Ovary (tissue), 10 donors: ENCODE measurements at places on chromosomes 11 and 22.

- DNase-seq, result no peak
Observed at GRCh38 chr11:113241636-113242054, 72.7 kb upstream of the TTC12 start.

DNA sequence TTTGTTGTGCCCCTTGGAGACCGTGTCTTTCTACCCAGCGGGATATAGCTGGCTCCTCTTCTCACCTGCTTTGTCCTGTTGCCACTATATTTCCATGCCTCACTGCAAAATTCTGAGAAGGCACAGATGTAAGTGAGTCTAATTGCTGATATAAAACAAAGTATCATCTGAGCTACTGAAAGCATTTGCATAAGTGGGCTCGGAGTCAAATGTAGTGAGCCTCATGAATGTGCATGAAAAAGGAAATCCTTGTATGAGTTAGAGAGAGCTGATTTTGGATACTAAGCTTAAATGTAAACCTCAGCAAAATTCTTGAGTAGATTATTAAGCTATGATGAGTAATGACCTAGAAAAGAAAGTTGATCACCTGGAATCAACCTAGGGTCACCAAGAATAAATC lies 13.9 kb downstream of the OVCH2 start:
- no peak for DNase-seq

- no peak for DNase-seq
Observed at GRCh38 chr11:128520206-128520887, 67.0 kb downstream of the ETS1 start.

GRCh38 chr11:16772141-16772512 lies 33.7 kb downstream of the C11orf58 start:
- no peak for DNase-seq

- DNase-seq, result no peak
Observed at GRCh38 chr11:69644962-69645675, 4.2 kb downstream of the CCND1 start.

DNA sequence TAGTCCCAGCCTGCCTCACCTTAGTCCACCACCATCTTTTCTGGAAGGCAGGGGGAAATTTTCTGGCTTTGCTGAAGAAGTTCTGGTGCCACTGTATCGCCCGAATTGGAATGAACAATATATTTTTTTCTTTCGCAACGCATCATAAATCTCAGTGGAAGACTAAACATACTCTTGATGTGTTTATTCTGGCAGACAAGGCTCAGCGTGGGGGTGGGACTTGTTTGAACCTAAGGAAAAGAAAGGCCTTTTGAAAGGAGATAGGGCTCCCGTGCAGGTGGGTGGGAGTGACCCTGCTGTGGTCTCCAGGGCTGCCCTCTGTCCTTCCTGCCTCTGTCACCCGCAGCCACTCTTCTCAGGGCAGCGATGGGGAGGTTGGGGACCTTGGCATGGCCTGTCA lies 42.5 kb downstream of the CD82 start:
- no peak for DNase-seq

GRCh38 chr11:93908689-93909088 lies 58.3 kb upstream of the VSTM5 start:
- DNase-seq, result no peak

GRCh38 chr22:33405194-33405593 lies 347.0 kb upstream of the SYN3 start:
- no peak for DNase-seq

DNA sequence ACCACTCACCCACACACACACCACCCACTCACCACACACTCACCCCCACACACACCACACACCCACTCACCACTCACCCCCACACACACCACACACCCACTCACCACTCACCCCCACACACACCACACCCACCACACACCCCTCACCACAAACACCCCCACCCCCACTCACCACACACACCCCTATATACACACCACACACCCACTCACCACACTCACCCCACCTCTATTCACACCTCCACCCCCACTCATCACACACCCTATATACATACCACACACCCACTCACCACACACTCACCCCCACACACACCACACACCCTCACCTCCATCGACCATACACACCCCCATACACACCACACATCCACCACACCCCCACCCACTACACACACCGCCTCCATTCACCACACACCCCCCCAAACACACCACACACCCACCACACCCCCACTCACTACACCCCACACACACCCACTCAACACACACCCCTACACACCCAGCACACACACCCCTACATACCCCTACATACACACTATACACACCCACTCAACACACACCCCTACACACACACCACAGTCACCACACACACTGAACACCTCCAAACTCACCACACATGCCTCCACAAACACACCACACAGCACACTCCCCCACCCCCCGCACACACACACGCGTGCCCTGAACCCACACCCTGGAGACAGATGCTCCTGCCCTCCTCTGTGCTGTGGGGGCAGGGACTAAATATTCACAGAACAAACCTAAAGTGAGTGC lies 19.0 kb upstream of the TTLL12 start:
- peak; percentile 12 for DNase-seq

GRCh38 chr11:57763568-57763967 lies 2.0 kb downstream of the CTNND1 start:
- DNase-seq, result no peak

DNA sequence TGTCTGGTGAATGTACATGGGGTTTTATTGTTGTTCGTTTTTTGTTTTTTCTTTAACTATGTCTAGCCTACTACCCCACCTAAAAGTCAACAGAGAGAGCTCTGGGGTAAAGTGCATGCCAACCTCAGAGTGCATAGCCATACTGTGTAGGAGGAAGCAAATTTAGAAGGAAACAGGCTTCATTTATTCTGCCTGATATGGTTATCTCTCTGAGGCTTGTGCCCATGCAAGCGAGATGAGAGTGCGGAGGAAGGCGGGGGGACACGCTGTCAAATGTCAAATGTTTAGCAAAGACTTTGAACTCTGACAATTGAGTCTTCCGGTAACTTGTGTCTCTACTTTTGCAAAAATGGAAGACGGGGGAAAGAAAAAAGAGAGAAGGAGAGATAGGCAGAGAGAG lies 295.5 kb downstream of the ETS1 start:
- DNase-seq, result no peak

- no peak for DNase-seq
Observed at GRCh38 chr22:23184764-23185113, 4.4 kb downstream of the BCR start.

DNA sequence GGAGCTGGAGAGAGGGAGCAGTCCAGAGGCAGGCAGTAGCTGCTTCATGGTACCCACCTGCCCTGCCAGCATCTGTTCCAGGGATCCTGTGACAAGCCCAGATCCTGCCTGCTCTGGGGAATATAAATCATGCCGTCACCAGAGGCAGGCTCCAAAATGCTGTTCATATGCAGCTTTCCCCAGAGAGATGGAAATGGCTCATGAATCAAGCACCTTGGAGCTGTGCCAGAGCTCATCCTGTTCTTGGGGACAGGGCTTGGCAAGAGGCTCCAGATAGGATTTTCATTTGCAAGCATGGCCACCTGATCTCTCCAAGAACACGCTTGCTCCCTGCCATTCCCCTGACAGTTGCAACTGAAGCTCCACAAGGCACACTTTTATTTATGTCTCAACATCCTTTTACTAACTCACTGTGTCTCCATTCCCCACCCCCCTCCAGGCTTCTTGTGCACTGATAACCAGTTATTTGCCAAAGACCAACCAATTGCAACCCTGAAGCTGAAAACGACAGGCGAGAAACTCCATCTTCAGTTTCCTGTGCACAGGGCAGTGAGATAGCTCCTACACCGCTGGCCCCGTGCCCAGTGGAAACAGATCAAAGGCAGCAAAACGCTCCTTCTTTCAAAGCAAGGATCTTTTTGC lies 115.8 kb upstream of the PITPNB start:
- peak; percentile 76 for DNase-seq

DNA sequence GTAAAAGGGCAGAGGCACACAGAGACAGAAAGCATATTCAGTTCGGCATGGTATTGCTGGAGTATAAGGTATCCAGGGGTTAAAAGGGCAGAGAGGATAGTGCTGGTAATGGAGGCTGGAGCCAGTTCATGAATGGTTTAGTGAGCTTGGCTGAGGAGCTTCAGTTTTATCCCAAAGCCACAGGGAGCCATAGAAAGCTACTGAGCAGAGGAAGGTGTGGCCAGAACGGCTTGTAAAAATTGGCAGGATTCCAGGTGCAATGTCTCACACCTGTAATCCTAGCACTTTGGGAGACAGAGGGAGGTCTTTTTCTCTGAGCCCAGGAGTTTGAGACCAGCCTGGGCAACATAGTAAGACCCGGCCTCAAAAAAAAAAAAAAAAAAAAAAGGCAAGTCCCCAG lies 186.1 kb downstream of the MYO18B start:
- no peak for DNase-seq

DNA sequence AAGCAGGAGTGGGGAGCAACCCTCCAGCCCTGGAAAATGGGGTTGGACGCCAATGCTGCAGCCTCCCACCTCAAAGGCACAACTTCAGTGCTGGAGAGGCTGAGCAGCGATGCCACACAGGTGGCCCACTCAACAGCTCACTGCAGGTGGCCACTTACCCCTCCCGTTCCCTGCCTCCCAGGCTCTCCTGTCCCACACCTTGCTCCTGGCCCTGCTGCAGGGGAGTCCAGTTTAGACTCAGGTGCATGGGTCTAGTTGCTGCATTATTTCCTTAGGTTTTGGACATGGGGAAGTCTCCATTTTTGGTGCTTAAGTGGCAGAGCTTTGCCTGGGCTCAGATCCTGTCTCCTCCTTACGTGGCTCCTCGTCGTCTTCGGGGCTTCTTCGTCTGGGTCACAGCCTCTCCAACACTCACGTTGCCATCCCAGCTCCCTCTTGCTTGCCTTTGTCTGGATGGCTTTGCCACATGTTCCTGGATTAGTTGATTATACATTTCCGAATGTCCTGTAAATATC lies 898.3 kb downstream of the BRD1 start:
- no peak for DNase-seq

GRCh38 chr22:47061226-47061625 lies 298.8 kb downstream of the TBC1D22A start:
- no peak for DNase-seq
